ENCODE measurements at places on chromosomes 6 and 20. TPM values are rescaled to one million over a fixed set of nuclear protein-coding genes. Genes with fewer than 3 reads are reported as not detected.

HLA-DQA2 gene
- total RNA-seq, result not detected

DNA sequence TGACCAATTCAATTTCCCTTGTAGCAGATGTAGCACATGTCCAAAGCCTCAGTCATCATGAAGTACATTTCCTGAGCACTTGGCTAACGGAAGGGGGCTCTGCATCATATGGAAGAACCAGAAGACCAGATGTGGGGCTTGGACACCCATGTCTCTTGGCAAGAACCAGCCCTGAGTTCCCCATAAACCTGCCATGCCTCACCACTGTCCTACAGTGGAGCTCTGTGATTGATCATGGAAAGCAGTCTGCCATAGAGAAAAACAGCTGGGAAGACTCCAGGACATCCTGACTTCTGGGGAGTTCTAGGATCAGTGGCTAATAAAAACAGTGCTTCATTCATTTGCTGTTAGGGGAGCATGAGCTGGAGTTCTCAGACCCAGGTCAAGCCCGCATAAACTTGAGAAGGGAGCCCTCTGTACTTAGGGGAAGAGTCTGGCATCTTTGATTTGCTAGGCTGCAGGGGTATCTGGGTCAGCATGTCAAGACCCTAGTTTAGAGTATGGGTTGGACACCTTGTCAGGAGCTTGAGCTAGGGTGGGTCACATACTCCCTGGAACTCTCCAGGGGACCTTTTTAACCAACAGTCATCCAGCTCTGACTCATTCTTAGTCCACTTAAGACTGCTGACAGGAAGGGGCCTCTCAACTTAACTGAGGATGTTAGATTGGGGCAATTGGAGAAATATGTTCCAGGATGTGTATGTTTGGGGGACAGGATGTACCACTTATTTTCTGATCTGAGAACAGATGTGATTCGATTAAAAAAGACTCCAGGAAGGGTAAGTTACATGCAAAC is 26.3 kb upstream of the TRAM2 start:
- peaks cover 24% of the 10 kb centered on the region for H3K4me1 ChIP-seq
- H3K27me3 ChIP-seq, result no peaks in the 10 kb centered on the region
- DNase-seq, result peak; percentile 84
- no peak overlapping the region for H3K4me3 ChIP-seq
- no peaks in the 10 kb centered on the region for H3K36me3 ChIP-seq
- peak overlapping the region; percentile 64 for H3K27ac ChIP-seq

DNA sequence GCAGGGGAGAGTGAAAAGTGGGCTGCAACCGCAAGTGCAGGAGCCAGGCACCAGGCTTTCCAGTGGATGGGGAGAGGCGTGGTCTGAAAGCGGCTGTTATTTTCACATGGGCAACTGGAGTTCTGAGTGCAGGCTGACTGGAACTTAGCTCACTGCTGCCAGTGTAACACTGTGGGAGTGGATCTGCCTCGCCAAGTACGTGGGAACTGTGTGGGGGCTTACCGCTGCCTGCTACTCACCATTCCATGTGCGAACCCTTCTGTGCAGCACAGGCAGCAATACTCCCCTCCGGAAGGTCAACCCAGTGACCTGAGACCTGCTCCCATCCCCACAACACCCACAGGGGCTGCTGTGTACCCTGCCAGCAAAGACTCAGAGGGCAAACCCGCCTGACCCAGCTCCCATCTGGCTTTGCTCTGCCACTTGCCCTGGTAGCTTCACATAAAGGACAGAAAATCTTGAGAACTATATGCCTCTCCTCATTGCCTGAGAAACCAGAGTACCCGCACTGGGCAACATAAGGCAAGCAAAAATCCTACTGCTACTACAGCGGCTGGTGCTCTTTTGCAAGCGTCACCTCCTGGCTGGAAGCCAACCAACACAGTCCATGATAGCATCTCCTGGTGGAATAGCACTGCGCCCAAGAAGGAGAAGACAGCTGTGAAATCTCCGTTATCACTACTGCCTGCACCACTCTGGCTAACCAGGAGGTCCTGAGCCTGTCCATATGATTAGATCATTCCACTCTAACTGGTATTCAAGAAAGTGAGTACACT is 54.4 kb upstream of the SIRPG start:
- no peaks in the 10 kb centered on the region for H3K36me3 ChIP-seq
- H3K27me3 ChIP-seq, result no peaks in the 10 kb centered on the region
- no peak overlapping the region for H3K4me3 ChIP-seq
- no peaks in the 10 kb centered on the region for H3K4me1 ChIP-seq

- H3K4me3 ChIP-seq, result peak overlapping the region; percentile 79
- peak overlapping the region; percentile 74 for H3K27ac ChIP-seq
- DNase-seq, result peak; percentile 95
- H3K4me1 ChIP-seq, result peaks cover 25% of the 10 kb centered on the region
- no peaks in the 10 kb centered on the region for H3K36me3 ChIP-seq
Measured at GRCh38 chr20:36861875-36862801, 13.8 kb upstream of the TLDC2 start.

GRCh38 chr6:125839471-125839870 is 48.7 kb downstream of the NCOA7 start:
- peaks cover 12% of the 10 kb centered on the region for H3K4me1 ChIP-seq
- no peak overlapping the region for H3K4me3 ChIP-seq

DNA sequence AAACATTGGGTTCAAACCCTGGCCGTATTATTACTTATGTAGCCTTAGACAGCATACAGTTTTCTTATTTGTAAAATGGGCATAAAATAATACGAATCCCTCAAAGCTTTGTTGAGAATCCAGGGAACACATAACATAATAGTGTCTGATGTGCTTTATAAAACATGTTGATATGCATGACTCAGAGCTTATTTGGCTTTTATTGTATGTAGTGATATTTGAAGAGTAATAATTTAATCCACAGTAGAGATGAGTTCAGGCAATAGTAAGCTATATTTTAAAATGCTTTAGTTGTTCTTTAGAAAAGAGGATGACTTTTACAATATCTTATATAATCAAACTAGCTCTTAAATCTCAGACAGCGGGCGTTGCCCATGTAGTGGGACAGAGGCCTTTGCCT is 176.4 kb downstream of the SIM1 start:
- no peak for DNase-seq
- peaks cover 14% of the 10 kb centered on the region for H3K4me1 ChIP-seq
- H3K4me3 ChIP-seq, result no peak overlapping the region
- H3K27ac ChIP-seq, result no peak overlapping the region
- no peaks in the 10 kb centered on the region for H3K36me3 ChIP-seq
- H3K27me3 ChIP-seq, result no peaks in the 10 kb centered on the region

- H3K27ac ChIP-seq, result no peak overlapping the region
- peak; percentile 16 for DNase-seq
- H3K4me3 ChIP-seq, result peak overlapping the region; percentile 82
- H3K36me3 ChIP-seq, result no peaks in the 10 kb centered on the region
Measured at GRCh38 chr6:28943223-28943556, 19.4 kb upstream of the TRIM27 start.

GRCh38 chr20:1685304-1686052 is 27.9 kb upstream of the SIRPG start:
- H3K4me1 ChIP-seq, result no peaks in the 10 kb centered on the region
- peaks cover 34% of the 10 kb centered on the region for H3K27me3 ChIP-seq
- no peak overlapping the region for H3K4me3 ChIP-seq
- no peaks in the 10 kb centered on the region for H3K36me3 ChIP-seq
- no peak for DNase-seq
- H3K27ac ChIP-seq, result no peak overlapping the region
